ENCODE measurements at places on chromosomes 5 and 9. TPM values are rescaled to one million over a fixed set of nuclear protein-coding genes. Genes with fewer than 3 reads are reported as not detected.

TNFSF8 gene
- 34.5 TPM for total RNA-seq

TMEM215 gene
- total RNA-seq: not detected

DNA sequence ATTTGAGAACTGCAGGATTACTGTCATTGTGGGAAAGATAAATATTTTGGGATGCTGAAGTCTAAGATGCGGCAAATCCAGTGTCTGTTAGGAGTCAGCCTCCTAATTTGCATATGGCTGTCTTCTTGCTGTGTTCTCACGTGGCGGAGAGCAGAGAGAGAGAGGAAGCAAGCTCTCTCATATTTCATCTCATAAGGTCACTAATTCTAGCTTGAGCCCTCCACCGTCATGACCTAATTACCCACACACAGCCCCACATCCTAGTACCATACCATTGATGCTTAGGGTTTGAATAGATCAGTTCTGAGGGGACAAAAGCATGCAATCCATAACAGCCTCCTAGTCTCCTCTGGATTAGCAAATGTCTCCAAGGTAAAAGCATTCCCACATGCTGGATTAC is 124.5 kb downstream of the CDH12 start:
- no peak for DNase-seq

GRCh38 chr5:17316970-17317459 is 99.6 kb downstream of the BASP1 start:
- no peak for DNase-seq

APBA1 gene
- total RNA-seq: 0.79 TPM

DNA sequence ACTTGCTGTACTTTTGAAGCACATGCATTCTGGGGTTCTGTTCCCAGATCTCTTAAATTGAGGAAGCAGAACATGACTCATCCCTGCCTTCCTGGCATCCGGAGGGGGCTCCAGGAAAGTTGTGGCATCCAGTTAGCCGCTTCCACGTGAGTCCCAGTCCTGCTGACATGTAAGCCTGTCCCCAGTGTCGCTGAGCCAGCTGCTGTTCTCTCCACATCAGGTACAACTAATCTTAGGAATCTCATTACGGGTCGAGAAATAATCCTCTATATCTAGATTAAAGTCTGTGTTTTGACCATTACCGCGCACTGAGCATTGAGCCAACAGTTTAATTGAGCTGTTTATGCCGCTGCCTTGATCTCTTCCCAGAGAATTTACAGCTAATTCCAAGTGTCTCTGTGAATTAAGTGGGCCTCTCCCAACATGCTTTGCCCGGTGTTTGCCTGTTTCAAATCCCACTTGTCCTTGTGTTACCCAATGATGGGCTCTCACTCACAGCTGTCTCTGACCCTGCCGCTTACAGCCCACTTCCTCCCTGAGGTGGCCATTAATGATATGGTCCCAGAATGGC is 10.5 kb upstream of the SHB start:
- peak; percentile 12 for DNase-seq

Data from activated CD8-positive, alpha-beta memory T cell treated with anti-CD3 and anti-CD28 coated beads, Interleukin-2, amount 10 ng/mL, durations not matched to agents 7 days and 5 days (primary cell).